Activated T-cell treated with anti-CD3 and anti-CD28 coated beads, Interleukin-2, amount 50 U/mL, for 24 hours (primary cell): ENCODE measurements at places on chromosomes 3 and 15.

GRCh38 chr3:169283951-169284350 lies 379.6 kb downstream of the MECOM start:
- no peak overlapping the region for H3K4me3 ChIP-seq
- H3K27ac ChIP-seq = no peak overlapping the region
- H3K27me3 ChIP-seq = no peaks in the 10 kb centered on the region
- no peak for DNase-seq

DNA sequence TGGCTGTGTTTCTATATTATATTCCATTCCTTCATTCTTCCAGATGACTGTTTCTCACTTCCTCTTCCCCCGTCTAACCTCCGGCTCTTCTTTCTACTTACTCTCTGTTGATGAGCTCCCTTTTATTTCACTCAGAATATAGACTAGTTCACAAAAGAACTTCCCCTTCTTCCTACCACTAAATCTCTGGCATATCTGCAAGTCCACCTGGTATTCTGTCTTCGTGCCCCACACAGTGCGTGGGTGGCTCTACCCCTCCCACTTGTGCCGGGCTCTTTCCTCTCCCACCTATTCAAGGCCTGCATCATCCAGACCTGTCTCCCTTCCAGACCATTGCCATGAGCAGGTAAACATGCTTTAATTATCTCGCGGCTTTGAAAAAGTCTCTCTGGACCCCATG lies 73.0 kb downstream of the SCN10A start:
- H3K4me1 ChIP-seq = no peaks in the 10 kb centered on the region
- no peak for DNase-seq
- H3K36me3 ChIP-seq = no peaks in the 10 kb centered on the region
- H3K4me3 ChIP-seq = no peak overlapping the region
- H3K27me3 ChIP-seq = peaks cover 24% of the 10 kb centered on the region

GRCh38 chr3:125116311-125117080 lies 60.7 kb upstream of the HEG1 start:
- peaks cover 17% of the 10 kb centered on the region for H3K27me3 ChIP-seq
- peaks cover 44% of the 10 kb centered on the region for H3K4me1 ChIP-seq
- no peak overlapping the region for H3K27ac ChIP-seq
- H3K36me3 ChIP-seq = no peaks in the 10 kb centered on the region
- no peak for DNase-seq

DNA sequence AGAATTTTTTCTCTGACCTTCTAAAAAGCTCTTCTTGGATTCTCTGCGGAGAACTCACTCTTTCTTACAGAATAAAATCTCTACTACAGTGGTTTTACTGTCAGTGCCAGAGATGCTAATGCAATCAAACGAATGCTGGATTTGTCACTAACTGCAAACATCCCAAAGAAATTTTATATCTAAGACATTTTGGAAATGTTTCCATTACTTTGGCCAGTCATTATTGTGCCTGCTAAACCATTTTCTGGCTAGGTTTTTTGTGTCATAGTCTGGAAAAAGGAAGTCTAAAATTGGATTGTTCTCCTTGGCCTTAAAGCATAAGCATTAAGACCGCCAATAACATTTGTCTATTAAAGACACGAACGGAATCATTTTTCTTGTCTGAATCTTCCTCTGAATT lies 54.0 kb downstream of the PLOD2 start:
- no peak overlapping the region for H3K4me3 ChIP-seq
- no peak for DNase-seq
- no peaks in the 10 kb centered on the region for H3K36me3 ChIP-seq
- H3K27ac ChIP-seq = no peak overlapping the region
- no peaks in the 10 kb centered on the region for H3K4me1 ChIP-seq
- H3K27me3 ChIP-seq = no peaks in the 10 kb centered on the region

- no peak for DNase-seq
- no peaks in the 10 kb centered on the region for H3K4me1 ChIP-seq
- peaks cover 12% of the 10 kb centered on the region for H3K27me3 ChIP-seq
- H3K36me3 ChIP-seq = no peaks in the 10 kb centered on the region
- H3K4me3 ChIP-seq = no peak overlapping the region
- no peak overlapping the region for H3K27ac ChIP-seq
Measured at GRCh38 chr3:134749174-134749573, 45.9 kb upstream of the EPHB1 start.

GRCh38 chr15:78342021-78342420 lies 1.9 kb downstream of the CRABP1 start:
- peaks cover 69% of the 10 kb centered on the region for H3K27me3 ChIP-seq
- H3K36me3 ChIP-seq = no peaks in the 10 kb centered on the region
- DNase-seq = peak; percentile 7
- no peak overlapping the region for H3K27ac ChIP-seq
- H3K4me3 ChIP-seq = no peak overlapping the region
- H3K4me1 ChIP-seq = peaks cover 4% of the 10 kb centered on the region

DNA sequence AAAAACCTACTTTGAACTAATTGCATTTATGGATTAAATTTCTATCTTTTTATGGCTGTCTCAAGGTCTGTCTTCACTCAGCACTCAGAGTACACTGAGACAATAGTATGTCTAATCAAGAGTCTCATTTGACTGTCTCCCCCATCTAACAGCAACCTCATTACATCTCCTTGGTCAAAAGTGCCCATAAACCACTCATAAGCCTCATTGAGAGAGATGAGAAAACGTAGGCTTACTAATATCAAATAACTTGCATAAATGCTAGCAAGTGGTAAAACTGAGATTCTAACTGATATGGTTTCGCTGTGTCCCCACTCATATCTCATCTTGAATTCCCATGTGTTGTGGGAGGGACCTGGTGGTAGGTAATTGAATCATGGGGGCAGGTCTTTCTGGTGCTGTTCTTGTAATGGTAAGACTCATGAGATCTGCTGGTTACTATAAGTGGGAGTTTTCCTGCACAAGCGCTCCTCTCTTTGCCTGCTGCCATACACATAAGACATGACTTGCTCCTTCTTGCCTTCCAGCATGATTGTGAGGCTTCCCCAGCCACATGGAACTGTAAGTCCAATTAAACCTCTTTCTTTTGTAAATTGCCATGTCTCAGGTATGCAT lies 113.9 kb downstream of the TFDP2 start:
- H3K4me1 ChIP-seq = peaks cover 5% of the 10 kb centered on the region
- H3K4me3 ChIP-seq = no peak overlapping the region
- no peaks in the 10 kb centered on the region for H3K27me3 ChIP-seq
- H3K36me3 ChIP-seq = no peaks in the 10 kb centered on the region

GRCh38 chr3:16665282-16665741 lies 60.1 kb upstream of the DAZL start:
- H3K36me3 ChIP-seq = no peaks in the 10 kb centered on the region
- H3K4me1 ChIP-seq = no peaks in the 10 kb centered on the region
- no peak overlapping the region for H3K4me3 ChIP-seq
- no peak for DNase-seq

DNA sequence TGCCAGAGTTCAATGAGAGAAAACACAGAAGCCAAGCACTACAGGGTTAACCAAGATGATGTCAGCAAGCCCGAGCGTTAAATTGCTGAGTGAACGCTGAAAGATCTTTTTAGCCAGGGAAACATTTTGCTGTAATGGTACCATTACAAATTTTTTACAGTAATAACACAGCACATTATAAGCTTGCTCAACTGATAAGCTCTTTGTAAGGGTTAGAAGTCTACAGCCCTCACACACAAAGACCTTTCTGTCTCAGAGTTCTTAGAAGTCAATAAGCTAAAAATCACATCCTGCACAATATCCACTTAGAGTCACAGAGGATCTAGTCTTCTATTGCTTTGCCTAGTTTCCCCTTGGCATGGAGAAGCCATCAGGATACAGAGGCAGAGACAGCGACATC lies 29.9 kb downstream of the CHSY1 start:
- no peak overlapping the region for H3K4me3 ChIP-seq
- H3K4me1 ChIP-seq = peaks cover 78% of the 10 kb centered on the region
- H3K27me3 ChIP-seq = no peaks in the 10 kb centered on the region
- H3K36me3 ChIP-seq = peaks cover 86% of the 10 kb centered on the region

- H3K27me3 ChIP-seq = peaks cover 12% of the 10 kb centered on the region
- no peak overlapping the region for H3K4me3 ChIP-seq
- no peak for DNase-seq
- H3K36me3 ChIP-seq = no peaks in the 10 kb centered on the region
- H3K4me1 ChIP-seq = no peaks in the 10 kb centered on the region
Measured at GRCh38 chr3:161212906-161213305, 8.2 kb upstream of the NMD3 start.

GRCh38 chr15:84775867-84776449 lies 27.6 kb downstream of the ZNF592 start:
- peak overlapping the region; percentile 26 for H3K27ac ChIP-seq
- DNase-seq = no peak
- peaks cover 30% of the 10 kb centered on the region for H3K4me1 ChIP-seq
- no peak overlapping the region for H3K4me3 ChIP-seq
- H3K36me3 ChIP-seq = peaks cover 77% of the 10 kb centered on the region
- H3K27me3 ChIP-seq = no peaks in the 10 kb centered on the region
